ENCODE measurements at places on chromosomes 12 and 14. TPM values are rescaled to one million over a fixed set of nuclear protein-coding genes. Genes with fewer than 3 reads are reported as not detected.

Gene DHRS2
- total RNA-seq = 0.26 TPM

Gene CCDC38
- not detected for total RNA-seq

Gene OR6C75
- total RNA-seq = not detected

Gene CLEC6A
- 0.32 TPM for total RNA-seq

Gene SLC39A9
- total RNA-seq = 66.4 TPM

Measured in left lung (tissue), 14 donors.